ENCODE measurements at places on chromosomes 1 and 21.

DNA sequence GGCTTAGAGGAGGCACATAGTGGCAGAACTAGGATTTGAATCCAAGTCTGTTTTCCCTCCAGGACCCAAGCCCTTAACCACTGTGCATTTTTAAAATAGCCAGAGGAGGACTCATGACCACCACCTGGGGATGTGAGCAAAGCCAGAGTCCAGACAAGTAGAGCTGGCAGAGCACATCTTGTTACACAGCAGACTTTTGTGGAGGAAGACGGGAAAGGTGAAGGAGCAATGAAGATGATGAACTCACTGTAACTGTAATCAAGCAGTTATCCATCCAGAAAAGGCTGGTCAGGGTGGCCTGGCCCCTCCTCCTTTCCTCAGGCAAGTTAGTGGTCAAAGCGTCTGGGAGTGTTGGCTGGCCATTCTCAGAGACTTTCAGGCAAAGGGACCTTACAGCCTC, 50.9 kb downstream of the SLC44A3 start:
- DNase-seq = no peak

DNA sequence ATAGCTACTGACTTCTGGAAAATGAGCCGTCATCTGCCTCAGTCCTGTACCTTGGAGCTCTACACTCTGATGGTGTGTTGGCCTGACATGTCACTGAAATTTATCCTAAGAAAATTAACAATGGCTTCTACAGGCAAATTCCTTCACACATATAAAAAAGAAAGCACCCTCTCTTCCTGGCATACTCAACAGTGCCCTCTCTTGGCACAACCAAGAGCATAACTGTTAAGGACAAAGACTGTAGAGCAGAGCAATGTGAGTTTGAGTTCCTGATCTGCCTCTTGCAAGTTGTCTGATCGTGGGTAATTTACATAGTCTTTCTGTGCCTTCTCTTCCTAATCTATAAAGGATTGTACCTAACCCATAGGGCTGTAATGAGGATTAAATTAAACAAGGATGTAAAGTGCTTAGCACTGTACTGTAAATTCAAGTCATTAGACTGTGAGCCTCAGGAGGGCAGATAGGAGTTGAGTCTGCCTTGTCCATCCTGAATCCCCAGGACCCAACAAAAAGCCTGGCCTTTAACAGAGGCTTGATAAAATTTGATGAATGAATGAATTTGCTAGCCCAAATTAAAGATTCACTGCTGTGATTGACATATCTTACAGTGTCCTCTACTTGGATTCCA, 83.5 kb downstream of the SYF2 start:
- no peak for DNase-seq

GRCh38 chr1:241999026-241999425, at the start of gene MAP1LC3C:
TSS of gene MAP1LC3C (minus strand) at chr1:241999098. CDS start at chr1:241999008, 90 bp downstream.
- DNase-seq = no peak

DNA sequence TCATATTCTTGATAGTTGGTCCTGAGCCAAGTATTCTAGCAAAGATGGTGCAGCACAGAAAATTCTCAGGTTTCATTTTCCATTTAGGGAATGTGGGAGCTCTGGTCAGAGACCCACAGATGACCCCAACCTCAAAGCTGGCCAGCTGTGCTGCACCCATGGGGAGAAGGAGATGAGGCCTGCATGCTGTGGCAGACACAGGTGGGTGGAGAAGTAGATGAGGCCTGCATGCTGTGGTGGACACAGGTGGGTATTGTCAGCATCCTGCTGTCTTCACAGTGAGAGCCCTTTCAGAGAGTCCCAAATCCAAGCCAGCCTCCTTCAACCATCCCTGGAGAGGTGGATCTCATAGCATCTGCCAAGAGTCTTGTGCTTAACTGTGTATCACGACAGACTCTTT, 77.7 kb downstream of the DSCAM start:
- no peak for DNase-seq

- no peak for DNase-seq
Measured at GRCh38 chr1:14507262-14507661, 91.2 kb upstream of the KAZN start.

GRCh38 chr1:212237651-212238050, 47.6 kb upstream of the PPP2R5A start:
- no peak for DNase-seq

DNA sequence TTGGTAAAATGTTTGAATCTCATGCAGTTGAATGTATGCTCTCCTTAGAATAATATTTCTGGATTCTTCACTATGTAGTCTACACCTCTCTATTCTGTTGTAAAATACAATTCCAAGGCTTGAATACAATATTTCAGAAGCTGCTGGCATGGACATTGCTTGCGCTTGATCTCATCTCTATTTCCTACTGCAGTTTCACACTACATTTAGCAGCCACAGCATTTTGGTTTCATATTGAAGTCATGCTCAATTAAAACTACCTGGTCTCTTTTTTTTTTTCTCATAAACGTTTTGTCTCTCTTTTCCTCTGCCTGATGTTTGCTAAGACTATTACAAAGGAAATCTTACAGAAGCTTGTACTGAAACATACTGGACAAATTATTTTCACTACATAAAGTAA, 631.0 kb upstream of the TMPRSS15 start:
- no peak for DNase-seq
